Upper lobe of right lung (tissue), 1 donor: ENCODE measurements at places on chromosomes 2 and 18.

GRCh38 chr2:27773959-27774358, 2.4 kb downstream of the MRPL33 start:
- DNase-seq: no peak

DNA sequence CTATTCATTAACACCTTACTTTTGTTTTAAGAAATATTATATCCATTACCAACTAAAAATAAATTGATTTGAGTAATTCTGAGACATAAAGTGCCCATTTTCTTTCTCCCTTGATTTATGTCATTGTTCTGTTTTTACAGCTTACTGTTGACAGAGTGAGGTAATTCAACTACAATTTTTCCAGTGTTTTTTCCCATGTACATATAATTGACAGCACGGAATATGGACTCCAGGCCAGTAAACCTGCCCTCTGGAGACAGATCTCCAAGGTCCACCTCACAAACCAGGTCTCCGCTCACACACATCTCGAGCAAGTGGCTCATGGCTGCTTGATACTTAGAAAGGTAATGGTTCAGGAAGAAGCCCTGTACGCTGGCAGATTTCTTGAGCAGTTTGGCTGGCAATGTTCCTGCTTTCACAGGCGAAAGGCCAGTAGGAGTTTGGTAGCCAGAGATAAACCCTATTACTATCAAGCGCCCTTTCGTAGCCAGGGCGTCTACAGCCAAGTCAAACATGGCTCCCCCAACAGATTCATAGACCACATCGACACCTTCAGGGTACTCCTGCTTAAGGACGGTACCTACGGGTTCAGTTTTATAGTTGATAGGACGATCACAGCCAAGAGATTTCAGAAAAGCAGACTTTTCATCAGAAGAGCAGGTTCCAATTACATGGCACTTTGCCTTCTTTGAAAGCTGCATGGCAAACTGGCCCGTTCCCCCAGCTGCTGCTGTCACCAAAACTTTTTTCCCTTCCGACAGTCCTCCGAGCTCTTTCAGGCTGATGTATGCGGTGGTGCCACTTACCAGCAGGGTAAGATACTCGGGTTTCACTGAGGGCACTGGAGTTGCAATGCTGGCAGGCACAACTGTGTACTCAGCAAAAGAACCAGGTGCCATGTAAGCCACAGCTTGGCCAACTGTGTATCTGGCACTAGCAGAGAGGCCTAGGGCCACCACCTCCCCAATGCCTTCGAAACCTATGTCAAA, 7.4 kb downstream of the PTGR3 start:
- DNase-seq: no peak

DNA sequence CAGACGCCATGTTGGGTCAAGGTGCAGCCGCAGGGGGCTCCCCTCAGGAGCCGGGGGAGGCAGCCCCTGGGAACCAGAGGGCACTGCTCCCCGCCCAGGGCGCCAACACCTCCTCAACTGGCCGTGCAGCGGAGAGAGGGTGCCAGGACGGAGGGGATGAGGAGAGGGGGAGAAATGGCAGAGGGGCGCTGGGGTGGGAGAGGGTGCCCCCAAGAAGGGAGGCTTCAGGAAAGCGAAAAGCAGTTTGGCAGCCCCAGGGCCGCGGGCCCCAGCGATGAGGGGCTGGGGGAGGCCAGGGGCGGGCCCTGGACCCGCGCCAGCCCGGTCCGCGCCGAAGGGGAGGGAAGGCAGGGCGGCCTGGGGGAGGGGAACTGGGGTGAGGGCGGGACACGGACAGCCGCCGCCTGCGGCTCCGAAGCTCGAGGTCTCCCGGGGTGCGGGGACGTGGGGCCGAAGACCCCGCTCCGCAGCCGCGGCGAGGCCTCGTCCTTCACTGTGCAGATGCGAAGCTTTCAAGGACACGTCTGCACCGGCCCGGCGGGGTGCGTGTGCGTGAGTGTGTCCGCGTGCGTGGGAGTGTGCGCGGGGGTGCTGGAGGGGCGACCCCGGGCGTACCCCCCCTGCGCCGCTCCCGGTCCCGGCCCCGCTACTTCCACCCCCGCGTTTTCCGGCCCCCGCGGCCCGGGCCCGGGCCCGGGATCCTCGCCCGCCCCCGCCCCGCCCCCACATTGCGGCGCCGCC, 1.4 kb downstream of the DNMT3A start:
- DNase-seq: no peak

- no peak for DNase-seq
These were observed 259.2 kb upstream of the SLC14A2 start for GRCh38 chr18:45355944-45356520.

DNA sequence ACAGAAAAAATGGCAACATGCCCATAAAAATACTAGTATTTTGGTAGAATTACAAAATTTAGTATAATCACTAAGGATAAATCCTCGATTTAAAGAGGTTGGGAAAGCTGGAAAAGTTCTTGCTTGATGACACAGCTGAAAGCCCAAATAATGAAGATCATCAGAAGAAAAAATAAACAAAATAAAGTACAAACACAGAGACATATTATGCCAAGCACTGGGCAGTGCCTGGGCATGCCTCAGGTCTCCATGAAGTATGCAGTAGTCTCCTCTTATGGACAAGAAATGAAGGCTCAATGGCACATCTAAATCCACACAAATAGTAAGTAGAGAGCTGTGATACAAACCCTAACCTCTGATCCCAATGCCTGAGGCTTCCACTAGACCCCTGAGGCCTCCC, 57.7 kb downstream of the RNU4ATAC start:
- no peak for DNase-seq
